ENCODE measurements at places on chromosomes 3 and 15.
A peak's percentile ranks its signal among the peaks of the same experiment; 100 is the strongest.

- DNase-seq, result no peak
Measured at GRCh38 chr15:90765531-90765930, 48.4 kb downstream of the BLM start.

GRCh38 chr3:150238995-150239619 is 169.0 kb upstream of the TSC22D2 start:
- no peak for DNase-seq

DNA sequence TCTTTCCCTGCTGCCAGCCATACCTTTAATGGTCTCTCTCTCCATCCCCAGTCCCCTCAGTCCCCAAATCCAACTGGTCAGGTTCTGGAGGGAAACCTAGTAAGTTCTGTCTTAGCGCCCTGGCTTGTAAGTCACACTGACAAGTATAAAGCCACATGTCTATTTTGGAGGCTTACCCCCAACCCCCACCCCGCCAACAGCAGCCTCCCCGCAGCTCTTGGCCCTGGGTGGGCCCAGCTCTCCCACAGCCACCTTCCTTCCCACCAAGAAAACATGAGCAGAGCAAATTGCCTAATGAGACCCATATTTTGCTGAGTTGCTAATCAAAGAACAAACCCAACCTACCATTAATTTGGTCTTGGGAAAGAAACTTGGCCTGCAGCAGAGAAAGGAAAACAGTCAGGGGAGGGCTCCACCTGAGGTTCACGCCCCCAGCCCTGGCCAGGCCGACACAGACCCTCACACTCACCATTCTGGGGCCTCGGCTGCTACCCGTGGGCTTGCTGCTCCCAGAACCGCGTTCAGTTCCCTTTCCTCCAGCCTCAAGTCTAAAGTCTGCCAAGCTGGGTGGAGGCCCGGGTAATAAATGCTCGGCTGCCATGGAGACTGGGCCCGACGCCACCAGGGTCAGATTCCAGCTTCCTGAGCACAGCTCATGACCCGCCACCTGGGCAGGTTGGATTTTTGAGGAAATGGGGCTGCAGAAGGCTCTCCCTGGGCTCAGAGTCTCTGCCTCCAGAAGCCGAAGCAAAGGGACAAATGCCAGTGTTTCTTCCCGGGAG is at the start of gene CALML4:
Gene CALML4, minus strand, starts transcription at position 557 of the 782 bp plus-strand sequence. Its CDS starts 85 bp downstream, at position 472.
- DNase-seq, result peak; percentile 58

DNA sequence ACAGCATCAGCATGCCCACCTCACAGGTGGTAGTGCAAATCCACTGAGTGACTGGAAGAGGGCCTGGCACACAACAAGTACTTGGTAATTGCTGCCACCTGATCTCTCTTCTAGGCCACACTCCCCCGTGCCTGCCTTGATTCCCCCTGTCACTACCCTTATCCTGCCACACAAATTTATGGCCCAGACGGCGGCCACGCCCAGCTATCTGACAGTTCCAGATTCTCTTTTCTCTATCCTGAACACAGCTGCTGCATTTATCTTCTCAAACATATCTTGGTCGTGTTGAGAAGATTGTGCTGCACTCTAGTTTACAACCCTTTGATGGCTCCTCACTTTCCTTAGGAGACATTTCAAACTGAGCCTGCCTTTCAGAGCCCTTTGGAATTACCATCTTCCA is 585.2 kb downstream of the NTRK3 start:
- no peak for DNase-seq

GRCh38 chr15:42602501-42602900 is 27.1 kb downstream of the STARD9 start:
- DNase-seq, result no peak

- no peak for DNase-seq
Measured at GRCh38 chr15:42100021-42100800, 5.8 kb upstream of the PLA2G4D start.

GRCh38 chr3:27681249-27681748 is 40.8 kb downstream of the EOMES start:
- peak; percentile 59 for DNase-seq

DNA sequence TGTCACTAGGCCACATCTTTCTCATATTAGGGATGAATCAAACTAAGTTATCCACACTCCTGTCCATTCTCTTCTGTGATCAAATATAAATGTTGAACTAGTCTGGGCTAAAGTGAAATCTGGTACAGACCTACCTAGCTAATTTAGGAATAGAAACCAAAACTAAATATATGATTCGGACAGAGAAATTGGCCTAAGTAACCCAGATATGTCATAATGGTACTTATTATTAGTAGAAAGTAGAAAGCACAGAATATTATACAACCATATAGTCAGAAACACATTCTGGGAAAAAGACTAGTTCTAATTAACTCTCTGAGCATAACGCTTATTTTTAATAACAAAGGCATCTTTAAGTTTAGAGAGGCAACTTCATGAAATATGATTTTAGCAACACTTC is 389.0 kb downstream of the LSAMP start:
- DNase-seq, result no peak

GRCh38 chr15:38229705-38230310 is 22.8 kb upstream of the SPRED1 start:
- DNase-seq, result no peak

DNA sequence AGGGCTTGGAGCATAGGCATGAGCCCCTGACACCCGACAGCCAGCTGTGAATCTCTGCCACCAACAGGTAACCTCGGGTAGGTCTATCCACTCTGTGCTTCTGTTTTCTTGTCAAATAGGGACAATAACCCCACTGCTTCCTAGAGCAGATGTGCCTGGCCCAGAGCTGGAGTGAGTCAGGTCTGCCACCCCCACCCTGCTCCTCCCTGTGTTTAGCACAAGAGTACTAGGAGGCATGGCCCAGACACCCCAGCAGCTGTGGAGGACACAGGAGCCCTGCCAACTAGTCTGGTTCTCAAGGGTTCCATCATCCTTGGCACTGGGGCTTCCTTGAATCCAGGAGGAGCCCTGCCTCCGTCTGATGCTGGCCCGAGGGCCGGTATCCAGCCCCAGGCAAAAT is 33.7 kb upstream of the TMEM115 start:
- DNase-seq, result no peak

- no peak for DNase-seq
Measured at GRCh38 chr3:177483182-177483967, 286.1 kb upstream of the TBL1XR1 start.

GRCh38 chr3:30607032-30607833 is 832 bp downstream of the TGFBR2 start:
- DNase-seq, result peak; percentile 14

- DNase-seq, result no peak
Measured at GRCh38 chr3:46613313-46614005, 1.1 kb downstream of the FAM240A start.

All from RWPE1 (cell line).